ENCODE measurements at places on chromosomes 5 and 9.

DNA sequence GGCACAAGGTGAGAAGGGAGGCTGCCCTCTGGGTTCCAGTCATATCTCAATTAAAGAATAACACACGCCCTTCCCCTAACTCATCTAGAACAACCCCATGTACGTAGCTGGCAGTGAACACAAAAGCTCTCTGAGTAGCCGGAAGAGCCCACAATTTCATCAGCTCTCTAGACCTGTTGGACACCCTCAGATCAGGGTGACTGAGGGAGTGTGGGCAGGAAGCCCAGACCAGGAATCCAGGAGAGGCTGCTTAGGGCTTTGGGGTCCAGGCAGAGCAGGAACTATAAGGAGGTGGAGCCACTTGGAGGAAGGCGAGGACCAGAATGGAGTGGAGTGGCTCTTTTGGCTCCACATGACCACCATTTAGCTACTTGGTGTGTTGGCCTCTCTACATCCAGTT is 237.4 kb downstream of the NR3C1 start:
- no peak for DNase-seq

GRCh38 chr5:39714036-39714698 is 289.4 kb upstream of the DAB2 start:
- no peak for DNase-seq

- DNase-seq: no peak
Observed at GRCh38 chr5:63555874-63556273, 406.4 kb downstream of the HTR1A start.

GRCh38 chr5:115463983-115464382 is 80.6 kb downstream of the FEM1C start:
- DNase-seq: no peak

- DNase-seq: peak; percentile 35
Observed at GRCh38 chr5:14665101-14665822, 744 bp downstream of the OTULIN start.

DNA sequence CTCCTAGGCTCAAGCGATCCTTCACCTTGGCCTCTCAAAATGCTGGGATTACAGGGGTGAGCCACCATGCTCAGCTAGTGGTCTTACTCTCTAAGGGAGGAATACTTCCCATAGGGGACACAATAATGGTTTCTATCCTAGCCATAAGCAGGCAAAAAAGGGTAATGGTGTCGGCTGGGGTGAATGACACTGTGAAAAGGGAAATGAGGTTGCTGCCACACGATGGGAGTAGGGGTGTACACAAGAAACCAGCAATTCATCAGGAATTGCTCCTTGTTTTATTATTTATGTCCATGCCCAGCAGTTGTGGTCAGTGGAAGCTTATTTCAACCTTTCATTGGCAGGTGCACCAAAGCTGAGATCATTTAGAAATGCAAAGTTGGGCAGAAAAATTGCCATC is 70.3 kb upstream of the ZFR start:
- no peak for DNase-seq

GRCh38 chr5:134113363-134113889 is 1.1 kb upstream of the TCF7 start:
- no peak for DNase-seq

- DNase-seq: no peak
Observed at GRCh38 chr9:33117306-33117705, 40.8 kb upstream of the SMU1 start.

- no peak for DNase-seq
Observed at GRCh38 chr9:106634183-106634582, 228.8 kb upstream of the ZNF462 start.

DNA sequence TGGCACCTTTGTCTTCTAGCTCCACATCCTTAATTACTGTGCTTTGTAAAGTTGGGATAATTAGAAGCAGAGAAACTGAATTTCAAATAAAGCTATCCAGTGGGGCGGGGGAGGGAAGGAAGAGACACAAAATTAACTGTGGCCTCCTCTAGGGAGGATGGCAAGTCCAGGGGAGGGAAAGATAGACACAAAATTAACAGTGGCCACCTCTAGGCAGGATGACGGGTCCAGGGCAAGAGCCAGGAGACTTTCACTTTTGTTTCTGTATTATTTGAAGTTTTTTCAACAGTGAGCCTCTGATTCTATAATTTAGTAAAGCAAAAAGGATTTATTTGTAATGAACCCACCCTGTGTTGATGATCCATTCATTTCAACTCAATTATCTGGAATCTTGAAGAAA is 335.9 kb downstream of the MSX2 start:
- no peak for DNase-seq

GRCh38 chr9:7770111-7770510 is 29.5 kb downstream of the DMAC1 start:
- no peak for DNase-seq
